ENCODE measurements at places on chromosomes 5 and 9.

DNA sequence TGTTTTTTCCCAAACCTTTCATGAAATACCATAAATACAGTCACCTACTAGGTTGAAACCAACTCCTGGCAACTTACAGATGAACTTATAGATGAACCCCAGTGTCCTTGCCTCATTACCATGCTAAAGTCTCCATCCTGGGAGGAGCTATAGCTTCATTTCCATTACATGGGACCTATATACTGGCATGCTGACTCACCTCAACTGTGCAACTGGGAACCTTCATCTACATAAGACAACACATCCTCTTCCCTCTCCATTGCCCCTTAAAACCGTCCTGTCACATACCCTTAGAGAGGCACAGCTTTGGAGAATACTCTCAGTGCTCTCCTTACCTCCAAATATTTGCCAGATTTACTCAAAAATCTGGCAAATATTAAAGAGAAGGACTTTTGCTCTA lies 638.3 kb downstream of the HTR1A start:
- no peak for DNase-seq

DNA sequence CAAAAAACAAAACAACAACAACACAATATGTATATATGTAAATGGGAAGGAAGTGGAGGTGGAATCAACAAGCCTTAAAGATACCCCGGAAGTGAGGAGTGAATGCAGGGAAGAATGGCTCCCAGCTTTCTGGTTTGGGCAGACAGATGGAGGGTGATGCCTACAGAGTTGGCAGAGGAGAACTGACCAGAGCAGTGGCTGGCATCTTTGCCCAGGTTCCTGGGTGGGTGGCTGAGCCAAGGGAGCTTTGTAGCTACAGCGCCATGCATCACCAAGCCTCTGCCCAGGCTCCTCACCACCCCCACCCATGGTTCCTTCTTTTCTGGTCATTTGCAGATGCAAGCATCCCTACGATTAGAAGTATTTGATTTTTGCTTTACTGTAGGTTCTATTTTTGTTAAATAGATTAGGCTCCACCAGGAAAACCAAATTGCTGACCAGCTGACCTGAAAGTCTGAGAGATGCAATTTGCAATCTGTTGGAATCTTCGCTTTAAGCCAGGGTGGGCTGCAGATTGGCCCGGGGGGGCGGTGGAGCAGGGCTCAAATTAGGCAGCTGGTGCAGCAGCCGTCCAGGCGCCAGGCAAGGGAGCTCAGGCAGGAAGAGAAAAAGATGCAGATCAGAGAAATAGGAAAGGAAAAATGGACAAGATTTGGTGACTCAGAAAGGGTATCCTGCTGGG lies 163.3 kb upstream of the TBC1D2 start:
- DNase-seq: no peak

DNA sequence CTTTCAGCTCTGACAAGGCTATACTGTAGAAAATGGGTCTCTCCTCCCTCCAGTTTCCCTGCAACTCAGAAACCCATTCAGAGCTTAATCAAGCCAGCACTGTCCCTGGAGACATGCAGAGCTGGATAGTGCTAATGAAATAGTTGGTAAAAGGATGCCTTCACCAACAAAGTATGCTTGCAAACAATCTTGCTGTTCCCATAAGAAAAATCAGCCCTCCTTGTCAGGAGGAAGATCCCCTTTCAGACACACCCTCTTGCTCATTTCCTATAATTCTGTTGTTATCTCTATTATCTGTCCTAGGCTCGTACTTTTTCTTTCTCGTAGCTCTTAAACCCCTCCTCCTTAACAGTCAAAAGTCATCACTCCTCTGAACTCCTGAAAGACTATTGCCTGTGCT lies 9.9 kb upstream of the OSMR start:
- no peak for DNase-seq

- no peak for DNase-seq
Measured at GRCh38 chr9:16361118-16361517, 509.4 kb downstream of the BNC2 start.

- no peak for DNase-seq
Measured at GRCh38 chr9:109433476-109433875, 64.6 kb downstream of the PTPN3 start.

DNA sequence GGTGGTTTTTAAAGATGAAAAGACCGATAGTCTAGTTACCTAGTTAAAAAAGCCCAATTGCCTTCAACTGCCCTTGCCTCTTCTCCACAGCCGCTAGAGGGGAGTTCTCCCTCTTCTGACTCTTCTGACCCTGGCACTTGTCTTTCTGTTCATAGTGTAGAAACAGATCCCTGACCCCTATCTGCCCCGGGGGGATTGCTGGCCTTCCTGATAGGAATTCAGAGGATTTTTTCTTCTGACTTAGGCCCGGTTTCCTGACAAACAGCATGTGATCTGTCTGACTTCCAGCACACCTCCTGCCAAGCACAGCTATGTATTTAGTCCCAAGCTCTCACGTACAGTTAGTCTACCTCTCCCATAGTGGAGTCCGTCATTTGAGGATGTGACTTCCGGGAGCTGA lies 5.0 kb upstream of the TMEM268 start:
- DNase-seq: no peak

GRCh38 chr5:111548992-111549649 lies 36.8 kb upstream of the STARD4 start:
- DNase-seq: no peak

- no peak for DNase-seq
Measured at GRCh38 chr5:174409971-174410370, 314.4 kb upstream of the MSX2 start.

DNA sequence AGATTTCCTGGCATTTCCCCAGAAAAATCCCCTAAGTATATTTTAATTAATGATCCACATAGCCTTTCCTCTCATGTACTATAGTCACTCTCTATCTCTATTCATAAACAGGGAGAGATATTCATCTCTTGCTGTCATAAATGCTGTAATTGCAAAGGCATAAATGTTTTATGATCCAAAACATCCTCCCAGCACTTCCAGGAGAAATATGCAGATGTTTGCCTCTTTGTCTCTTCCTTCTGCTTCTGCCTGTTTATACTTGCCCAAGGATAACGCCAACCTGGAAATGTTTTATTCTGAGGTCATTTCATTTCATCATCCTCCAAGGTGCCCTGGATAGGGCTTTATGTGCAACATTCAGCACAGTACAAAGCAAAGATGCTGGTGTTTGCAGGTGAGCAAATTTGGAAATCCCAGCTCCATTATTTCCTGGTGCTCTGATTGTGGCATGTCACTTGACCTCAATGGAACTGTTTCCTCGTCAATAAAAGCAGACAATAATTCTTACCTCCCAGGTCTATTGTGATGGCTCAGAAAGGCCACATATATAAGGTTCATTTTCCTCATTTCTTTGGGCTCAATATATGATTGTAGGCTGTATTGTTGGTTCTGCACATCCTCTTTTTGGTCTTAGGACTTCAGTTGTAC lies 6.9 kb downstream of the TNFSF15 start:
- no peak for DNase-seq

GRCh38 chr9:93721417-93721965 lies 145.1 kb downstream of the PHF2 start:
- DNase-seq: no peak

- no peak for DNase-seq
Measured at GRCh38 chr5:135878156-135878620, 17.5 kb downstream of the IL9 start.

DNA sequence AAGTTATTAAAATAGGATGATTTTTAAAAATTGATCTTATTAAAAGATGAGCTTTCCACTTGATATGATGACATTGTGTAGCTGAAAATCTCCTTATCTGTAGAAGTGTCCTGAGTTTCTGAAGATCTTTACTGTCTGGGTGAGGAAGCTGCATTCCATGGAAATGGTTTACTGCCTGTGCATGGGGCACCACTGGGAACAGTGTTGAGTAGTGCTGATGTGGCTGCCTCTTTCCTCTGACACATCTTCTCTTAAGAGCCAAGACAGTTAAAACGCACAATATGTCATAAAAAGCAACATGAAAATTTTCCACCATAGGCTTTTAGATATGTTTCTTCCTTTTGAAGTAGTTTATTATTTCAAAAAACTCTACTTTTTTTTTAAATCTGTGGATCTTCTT lies 24.6 kb downstream of the SECISBP2 start:
- no peak for DNase-seq

- no peak for DNase-seq
Measured at GRCh38 chr9:116899337-116900006, 212.4 kb downstream of the TRIM32 start.

- no peak for DNase-seq
Measured at GRCh38 chr5:6110441-6111005, 267.8 kb downstream of the MED10 start.

DNA sequence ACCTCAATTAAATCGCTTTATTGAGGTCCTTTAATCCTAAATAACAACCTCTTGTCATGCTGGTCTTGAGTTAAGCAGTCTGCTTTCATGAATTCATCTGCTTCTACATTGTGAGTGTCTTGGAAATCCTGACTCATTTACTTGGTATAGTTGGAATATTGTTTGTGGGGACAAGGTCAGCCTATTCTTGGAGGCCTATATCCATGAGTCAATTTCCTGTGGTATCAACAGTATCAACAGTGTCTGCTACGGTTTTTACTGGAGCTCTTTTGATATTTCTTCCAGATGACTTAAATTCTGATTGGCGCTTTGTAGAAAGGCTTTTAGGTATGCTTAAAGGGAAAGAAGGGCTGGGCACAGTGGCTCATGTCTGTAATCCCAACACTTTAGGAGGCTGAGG lies 71.2 kb upstream of the PARP8 start:
- no peak for DNase-seq

- no peak for DNase-seq
Measured at GRCh38 chr9:22060831-22061383, 51.8 kb upstream of the CDKN2B start.
